ENCODE measurements at places on chromosomes 1 and 21.

- peak; percentile 53 for DNase-seq
Observed at GRCh38 chr1:232880354-232880753, 70.1 kb upstream of the NTPCR start.

DNA sequence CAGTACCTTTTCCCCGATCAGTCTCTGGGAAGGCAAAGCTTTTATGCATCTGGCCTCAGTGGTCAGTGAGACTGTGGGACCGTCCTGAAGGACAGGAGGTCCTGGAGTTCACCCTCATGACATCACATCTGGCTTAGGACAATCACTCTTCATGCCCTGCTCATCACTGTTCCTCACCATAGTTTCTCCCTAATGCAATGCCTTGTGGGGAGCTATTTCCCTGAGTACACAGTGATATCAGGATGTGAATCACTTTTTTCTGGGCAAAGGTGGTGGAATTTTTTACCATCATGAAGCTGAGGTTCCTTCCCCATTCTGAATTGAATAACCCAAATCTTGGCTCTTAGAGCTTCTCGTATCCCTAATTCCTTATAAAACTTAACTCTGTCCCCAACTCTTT is 34.8 kb upstream of the CFAP126 start:
- no peak for DNase-seq

- no peak for DNase-seq
Observed at GRCh38 chr1:111559736-111560279, 56.4 kb upstream of the ADORA3 start.

DNA sequence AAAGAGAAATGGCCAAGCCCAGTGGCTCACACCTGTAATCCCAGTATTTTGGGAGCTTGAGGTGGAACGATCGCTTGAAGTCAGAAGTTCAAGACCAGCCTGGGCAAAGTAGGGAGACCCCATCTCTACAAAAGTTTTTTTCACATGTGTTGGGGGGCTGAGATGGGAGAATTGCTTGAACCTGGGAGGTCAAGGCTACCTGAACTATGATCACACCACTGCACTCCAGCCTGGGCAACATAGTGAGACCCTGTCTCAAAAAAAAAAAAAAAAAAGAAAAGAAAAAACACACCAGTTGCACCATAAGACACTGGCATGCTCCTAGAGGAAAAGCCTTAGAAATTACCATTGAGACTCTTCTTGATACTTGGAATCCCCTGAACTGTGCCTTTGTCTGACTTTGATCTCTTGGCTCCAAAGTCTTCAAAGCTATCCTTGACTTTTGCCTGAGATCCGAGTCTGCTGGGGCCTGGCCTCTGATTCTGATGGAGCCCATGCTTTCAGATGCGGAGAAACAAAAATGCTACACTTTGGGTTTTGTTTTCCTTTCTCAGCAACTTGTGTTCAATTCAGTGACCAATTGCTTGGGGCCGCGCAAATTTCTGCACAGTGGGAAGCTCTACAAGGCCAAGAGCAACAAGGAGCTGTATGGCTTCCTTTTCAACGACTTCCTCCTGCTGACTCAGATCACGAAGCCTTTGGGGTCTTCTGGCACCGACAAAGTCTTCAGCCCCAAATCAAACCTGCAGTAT is 33.7 kb downstream of the ATP5PO start:
- DNase-seq = no peak

DNA sequence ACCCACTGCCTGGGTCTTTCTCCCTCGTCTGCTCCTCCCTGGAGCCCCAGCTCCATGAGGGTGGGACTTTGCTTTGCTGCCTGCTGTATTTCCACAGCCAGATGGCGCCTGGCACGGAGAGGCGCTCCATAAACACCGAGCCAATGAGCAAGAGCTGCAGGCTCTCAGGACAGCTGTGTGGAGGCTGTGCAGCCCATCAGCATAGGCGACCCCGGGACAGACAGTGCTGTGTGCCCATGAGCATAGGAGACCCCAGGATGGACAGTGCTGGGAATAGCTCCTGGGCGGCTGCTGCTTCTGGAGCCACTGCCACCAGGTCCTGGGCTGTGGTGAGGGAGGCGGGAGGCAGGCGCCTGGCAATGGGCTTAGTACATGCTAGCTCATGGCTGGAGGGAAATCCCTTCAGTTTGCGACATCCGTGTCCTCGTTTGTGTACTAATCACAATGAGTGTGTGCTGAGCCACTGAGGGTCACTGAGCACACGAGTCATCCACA is 29.2 kb downstream of the CEP104 start:
- no peak for DNase-seq

DNA sequence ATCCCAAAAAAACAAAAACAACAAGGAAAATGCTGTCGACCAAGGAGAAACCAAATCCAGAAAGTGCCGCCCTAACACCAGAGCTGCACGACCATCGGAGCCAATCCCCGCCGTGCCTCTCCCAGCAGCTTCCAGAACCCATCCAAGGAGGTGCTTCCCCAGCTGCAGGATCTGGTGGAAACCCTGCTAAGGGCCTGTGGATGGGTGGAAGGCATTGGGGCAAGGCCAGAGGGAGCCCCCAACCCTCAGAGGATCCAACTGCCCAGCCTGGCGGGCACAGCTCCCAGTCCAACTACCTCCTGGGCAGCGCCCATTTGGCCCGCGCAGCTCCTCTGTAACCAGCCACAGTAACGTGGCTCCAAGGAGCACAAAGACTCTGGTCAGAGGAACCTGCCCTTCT is 81.6 kb downstream of the NPHP4 start:
- DNase-seq = no peak

GRCh38 chr21:38905752-38906151 is 100.0 kb downstream of the ETS2 start:
- no peak for DNase-seq

DNA sequence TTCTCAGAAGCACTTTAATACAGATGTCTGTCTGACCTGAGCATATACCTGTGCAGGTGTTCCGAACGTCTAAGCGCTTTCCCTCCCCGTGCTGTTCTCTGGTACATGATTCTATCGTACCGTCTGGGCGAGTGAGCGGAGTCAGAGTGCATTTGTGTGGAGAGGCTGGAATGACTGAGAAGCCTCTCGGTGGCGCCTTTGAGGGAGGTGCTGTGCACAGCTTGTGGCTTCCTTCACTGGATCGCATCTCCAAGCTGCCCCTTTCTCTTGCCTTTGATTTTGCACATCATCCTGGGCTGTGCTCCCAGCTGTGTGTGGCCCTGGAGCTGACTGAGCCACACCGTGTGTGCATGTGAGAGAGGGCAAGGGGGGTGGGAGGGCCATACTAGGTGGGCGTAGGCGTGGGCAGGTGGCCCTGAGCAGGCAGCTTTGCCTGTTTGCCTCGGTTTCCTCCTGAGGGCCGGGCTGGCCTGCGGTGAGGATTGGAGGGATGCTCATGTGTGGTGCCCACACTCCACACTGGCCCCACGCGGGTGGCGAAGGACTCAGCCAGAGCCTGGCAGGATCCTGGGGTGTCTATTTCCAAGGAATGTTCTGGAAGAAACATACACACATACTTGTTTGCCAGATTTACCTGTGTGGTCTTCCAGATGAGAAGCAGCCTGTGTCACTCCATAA is 105.3 kb downstream of the ADARB1 start:
- no peak for DNase-seq

- DNase-seq = no peak
Observed at GRCh38 chr1:221735999-221736398, 5.9 kb downstream of the DUSP10 start.

DNA sequence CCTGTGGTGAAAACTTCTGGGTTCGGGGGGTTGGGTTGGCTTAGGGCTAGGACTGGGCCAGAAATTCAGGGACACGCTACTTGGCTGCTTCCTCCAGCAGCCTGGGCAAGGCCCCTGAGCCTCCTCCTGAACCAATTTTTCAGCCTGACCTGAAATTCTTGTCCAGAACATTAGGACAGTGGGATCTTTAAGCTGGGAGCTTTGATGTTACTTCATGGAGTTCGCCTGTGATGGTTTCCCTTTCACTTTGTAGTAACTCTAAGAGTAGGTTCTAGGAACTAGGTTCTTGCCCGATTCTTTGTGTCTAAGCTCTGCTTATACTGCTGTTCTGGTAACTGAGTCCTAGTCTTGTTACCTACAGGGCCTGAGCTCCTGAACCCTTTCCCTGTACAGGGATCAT is 75.3 kb downstream of the S1PR1 start:
- no peak for DNase-seq

DNA sequence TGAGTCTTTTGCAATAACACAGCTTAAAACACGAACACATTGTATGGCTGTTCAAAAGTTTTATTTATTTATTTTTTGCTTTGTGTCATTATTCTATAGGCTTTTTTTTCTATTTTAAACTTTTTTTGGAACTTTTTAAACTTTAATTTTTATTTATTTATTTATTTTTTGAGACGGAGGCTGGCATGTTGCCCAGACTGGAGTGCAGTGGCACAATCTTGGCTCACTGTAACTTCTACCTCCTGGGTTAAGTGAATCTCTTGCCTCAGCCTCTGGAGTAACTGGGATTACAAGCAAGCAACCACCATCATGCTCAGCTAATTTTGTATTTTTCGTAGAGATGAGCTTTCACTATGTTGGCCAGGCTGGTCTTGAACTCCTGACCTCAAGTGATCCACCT is 88.3 kb upstream of the GADD45A start:
- DNase-seq = no peak

- peak; percentile 60 for DNase-seq
Observed at GRCh38 chr1:206766251-206766856, 4.2 kb upstream of the IL19 start.

- peak; percentile 50 for DNase-seq
Observed at GRCh38 chr21:33127154-33127867, 57.4 kb downstream of the OLIG1 start.

DNA sequence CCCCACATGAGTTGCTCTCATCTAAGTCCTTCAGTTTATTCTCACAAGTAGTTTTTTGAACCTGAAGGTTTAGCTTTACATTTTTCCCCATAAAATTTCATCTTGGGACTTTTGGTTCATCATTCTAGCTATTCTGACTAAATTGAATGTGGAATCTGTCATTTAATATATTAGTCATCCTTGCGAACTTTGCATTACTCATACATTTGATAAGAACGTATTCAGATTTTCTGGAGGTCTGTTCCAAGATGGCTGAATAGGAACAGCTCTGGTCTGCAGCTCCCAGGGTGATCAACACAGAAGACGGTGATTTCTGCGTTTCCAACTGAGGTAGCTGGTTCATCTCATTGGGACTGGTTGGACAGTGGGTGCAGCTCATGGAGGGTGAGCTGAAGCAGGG is 59.8 kb upstream of the CSF1 start:
- no peak for DNase-seq

GRCh38 chr1:30768830-30769718 is 11.5 kb upstream of the LAPTM5 start:
- no peak for DNase-seq

- no peak for DNase-seq
Observed at GRCh38 chr1:77134359-77134758, 84.9 kb downstream of the PIGK start.

DNA sequence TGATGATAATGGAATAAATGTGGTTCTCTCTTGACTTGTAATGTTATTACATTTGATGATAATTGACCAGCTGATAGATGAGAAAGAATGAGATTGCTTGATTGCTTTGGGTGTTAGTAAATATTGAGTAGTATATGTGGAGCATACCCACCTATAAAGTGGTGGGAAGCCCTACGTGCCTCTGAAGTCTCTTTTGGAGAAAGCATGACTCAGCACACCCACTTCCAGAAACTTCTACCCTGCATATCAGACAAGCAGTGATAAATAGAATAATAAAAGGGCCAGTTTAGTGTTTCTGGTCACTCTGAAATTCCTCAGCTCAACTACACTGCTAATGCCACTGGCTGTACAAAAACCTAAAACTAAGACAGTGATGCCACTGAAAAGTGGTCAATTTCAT is 288.8 kb downstream of the ZNF648 start:
- no peak for DNase-seq

DNA sequence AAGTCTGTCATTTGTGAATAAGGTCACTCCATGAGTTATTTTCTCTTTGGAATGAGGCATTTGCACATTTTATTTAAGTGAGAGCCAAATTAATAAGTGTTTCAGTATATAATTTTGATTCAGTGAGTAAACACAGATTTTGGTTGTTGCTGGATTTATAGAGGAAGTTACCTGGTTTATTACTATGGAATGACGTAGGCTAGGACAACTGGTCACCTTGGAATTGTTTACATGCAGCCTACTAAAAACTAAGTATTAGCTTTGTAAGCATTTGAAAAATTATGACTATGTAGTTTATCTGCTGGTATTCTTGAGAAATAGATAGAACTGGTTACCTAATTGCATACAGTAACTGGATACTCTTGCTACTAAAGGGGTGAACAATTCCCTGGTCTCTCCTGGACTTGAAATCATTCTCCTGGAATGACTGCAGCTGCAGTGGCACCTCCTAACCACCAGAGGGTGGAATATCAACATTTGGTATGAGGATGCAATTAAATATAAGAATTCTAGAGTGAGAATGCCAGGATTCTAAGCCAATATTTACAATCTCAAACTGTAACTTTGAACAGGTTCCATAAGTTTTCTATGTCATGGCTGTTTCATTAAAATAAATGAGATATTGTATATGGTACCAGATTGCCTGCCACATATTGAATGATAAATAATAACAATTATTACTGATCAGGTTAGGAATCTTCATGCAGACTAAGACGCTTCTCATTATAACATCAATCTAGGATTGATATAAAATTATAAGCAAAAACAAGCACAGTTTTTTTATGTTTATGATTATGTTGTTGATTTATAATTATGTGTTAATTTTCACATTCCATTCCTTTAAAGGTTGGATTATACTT is 3.5 kb upstream of the KRTAP27-1 start:
- DNase-seq = peak; percentile 41

DNA sequence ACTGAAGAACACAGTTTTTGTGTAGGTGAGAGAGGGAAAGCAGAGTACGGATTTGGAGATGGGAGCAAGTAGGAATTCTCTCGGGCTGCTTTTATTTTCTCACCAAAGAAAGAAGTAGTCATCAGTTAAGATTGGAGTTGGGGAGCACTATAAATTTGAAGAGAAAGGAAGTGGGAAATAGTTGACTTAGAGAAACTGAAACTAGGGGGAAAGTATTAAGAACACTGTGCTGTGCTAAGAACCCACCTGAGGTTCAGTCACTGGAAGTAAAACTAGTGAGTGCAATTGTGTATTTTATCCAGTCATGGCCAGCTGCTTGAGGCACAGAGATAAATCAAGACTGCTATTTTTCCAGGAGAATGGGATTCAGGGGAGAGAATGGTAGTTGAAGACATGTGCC is 37.4 kb downstream of the CLCC1 start:
- DNase-seq = no peak

GRCh38 chr1:244680667-244681066 is 27.7 kb downstream of the DESI2 start:
- DNase-seq = no peak
